ENCODE measurements at places on chromosomes 5 and 9.

DNA sequence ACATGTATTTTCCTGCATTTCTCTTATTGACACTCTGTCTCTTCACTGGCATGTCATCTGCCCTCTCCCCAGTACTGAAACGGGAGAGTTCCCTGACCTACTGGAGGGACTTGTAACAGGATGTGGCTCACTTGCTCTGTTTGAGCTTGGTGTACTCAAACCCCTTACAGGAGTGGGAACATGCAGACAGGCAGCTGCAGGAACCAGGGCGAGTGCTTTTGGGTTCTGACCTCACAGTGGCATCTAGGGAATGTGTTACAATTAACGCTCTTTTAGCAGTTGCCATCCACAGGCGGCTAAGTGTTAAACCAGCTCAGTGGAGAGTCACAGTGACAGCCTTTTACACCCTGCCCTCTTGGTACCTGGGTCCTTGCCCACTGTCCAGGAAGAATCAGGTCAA lies 300.3 kb upstream of the GRAMD2B start:
- DNase-seq = no peak

DNA sequence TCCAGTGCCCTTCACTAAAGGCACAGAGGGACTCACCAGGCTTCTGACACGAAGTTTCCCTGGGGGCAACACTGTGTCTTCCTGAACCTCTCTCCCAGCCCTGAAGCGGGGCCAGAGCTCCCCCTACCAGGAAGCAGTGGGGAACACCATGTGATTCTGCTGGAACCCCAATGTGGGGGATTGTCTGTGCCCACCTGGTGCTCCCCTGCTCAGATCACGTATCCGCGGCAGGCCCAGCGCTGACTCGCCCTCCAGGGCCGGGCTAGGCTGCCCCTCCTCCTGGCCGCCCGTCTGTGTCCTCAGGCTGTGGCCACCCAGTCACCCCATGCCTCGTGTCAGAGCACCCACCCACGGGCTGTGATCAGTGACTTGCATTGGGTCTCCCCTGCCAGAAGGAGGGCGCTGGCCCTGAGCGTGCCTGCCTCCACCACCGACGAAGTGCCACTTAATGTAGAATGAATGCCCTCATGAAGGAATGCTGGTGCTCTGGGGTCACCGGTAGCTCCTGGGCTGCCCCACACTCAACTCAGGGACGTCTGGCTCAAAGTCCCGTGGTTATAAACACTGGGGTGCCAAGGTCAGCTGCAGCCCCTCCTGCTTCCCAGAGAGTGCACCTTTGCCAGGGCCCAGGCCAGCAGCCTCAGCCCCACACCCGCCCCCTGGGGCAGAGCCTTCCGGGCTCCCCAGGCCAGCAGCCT lies 22.1 kb downstream of the SARDH start:
- DNase-seq = no peak

DNA sequence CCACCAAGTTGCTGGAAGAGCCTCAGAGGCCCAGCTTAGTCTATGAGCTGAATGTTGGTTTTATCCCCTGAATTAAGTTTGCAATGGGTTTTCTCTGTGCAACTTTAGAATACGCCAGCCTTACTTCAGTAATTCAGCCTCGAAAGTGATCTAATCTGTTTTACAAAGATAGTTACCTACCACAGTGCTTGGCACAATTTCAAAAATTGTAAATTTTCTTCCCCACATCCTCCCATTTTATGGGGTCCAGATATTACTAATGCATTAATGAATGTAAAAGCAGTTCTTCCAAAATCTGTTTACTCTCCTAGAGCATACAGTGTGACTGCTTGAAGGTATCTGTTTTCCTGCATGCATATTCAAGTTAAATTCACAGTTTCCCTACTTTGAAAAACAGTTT lies 172.6 kb downstream of the MAN2A1 start:
- no peak for DNase-seq

DNA sequence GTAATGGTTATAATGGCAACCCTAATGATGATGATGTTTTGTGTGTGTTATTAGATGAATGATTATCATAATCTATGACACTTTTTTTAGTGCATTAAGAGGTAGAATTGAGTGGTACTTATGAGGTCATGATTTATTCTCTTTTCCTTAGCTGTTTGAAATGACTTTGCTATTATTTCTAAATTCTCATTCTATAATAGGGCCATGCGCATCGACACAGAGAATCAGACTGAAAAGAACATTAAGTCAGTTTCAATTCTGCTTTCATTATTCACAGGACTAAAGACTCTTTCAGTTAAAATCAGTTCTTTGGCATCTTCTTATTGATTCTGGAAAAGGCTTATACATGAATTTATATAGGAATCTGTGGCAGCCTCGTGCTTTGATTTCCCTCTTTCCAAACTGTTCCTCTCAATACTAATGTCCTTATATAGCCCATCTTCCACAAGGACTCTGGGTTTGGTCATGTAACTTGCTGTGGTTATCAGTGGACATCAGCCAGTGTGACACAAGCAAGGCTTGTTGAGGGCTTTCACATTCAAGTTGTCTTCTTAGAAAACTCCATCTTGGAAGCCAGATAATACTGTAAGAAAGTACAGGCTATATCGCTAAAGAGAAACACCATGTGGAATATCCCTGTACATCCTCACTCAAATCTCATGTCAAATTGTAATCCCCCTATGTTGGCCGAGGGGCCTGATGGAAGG lies 140.3 kb upstream of the CHD1 start:
- no peak for DNase-seq

DNA sequence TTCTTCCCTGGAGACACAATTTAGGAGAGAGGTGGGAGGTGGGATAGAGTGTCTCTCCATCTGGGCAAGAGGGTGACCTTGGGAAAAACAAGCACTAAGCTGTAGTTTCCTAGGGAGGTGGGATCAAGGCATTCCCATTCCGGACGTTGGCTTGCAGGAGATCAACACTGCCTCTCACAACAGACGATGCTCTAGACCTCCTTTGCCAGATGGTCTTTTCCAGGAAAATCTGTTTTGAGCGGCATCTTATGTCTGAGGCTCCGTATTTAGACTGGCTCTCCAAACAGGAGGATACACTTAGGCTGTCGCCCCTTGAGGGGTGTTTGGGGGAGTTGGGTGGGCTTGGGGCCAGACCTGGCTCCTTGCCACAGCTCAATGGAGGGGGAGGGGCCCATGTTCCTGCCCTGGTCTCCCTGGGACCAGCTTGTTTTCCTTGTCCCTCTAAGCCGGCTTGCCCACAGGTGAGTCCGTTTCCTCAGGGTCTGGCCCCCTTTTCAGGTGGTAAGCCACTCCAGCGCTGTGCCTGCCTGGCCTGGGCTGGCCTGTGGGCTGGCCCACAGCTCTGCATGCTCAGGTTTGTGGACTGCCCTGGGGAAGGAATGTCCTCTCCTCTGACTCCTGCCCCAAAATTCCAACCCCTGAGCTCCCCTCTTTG lies 2.4 kb downstream of the PSD2 start:
- DNase-seq = no peak

GRCh38 chr9:83996126-83996525 lies 15.5 kb downstream of the RMI1 start:
- DNase-seq = no peak

GRCh38 chr5:141354900-141355469 lies at the start of gene PCDHGA4:
Gene PCDHGA4, plus strand, starts transcription at chr5:141355021. Its CDS starts 87 bp downstream, at chr5:141355108.
- no peak for DNase-seq

GRCh38 chr5:91245871-91246270 lies 137.2 kb downstream of the ARRDC3 start:
- DNase-seq = no peak

GRCh38 chr9:28365020-28365640 lies 791.8 kb upstream of the C9orf72 start:
- peak; percentile 44 for DNase-seq

- DNase-seq = no peak
These were observed 133.1 kb upstream of the EPB41L4A start for GRCh38 chr5:112552216-112552615.

DNA sequence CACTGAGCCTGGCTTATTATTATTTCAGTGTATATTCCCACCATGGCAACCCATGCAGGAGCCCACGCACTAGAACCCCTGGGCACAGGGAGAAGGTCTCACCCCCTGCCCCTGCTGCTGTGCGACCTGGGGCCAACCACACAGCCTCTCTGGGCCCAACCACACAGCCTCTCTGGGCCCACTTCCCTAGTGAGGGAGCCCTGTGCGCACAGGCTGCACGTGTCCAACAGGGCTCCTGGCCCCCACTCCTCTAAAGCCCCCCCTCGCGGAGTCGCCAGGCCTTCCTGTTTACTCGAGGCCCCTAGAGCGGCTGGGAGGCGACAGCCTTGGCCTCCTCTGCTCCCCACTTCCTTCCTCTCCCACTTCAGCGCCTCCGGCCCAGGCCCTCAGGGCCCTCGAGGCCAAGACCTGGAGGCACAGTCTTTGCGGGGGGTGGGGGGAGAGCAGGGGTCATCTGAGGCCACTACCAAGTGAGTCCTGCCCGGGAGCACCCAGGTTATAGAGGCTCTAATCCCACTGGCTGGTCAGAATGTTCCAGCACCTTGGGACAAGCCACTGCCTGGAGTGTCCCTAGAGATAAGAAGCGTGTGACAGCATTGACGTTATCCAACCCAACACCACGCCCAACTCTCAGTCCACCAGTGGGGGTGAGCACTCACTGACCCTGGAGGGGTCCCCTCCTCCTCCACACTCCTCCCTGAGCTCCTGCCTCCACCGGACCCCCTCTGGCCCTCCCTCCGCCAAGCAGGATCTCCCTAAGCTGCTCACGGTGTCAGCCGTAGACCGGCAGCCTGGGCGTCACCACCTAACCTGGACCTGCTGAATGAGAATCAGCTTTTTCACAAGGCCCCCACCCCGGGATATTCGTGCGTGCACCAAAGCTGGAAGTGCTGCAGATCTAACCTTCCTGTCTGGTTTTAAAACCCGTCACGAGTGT lies 7.9 kb upstream of the ENG start:
- DNase-seq = no peak

GRCh38 chr5:135511761-135512575 lies 23.8 kb downstream of the NEUROG1 start:
- DNase-seq = no peak

- no peak for DNase-seq
These were observed 52.7 kb upstream of the IFNK start for GRCh38 chr9:27471366-27471765.

DNA sequence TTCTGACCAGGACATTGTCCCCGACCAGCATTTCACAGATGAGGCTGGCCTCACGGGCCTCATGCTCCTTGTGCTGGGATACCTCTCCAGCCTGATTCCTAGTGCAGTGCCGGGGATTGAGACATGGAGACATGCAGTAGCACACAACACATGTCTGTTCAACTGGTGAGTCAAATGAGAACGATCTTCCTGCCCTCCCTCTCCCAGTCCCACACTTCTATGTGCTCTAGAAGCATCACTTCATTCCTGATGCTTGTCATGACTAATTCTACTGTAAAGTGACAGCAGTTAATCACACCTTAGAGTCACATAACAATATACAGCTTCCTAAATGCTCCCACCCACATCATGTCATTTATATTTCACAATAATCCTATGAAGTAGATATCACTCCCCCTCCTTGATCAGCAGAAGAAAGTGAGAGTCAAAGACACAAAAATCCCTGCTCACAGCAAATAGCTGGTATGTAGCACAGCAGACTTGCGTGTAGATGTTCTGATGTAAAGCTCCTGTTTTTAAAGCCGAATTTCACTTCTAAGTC lies 101.8 kb downstream of the CCDC192 start:
- DNase-seq = peak; percentile 68

DNA sequence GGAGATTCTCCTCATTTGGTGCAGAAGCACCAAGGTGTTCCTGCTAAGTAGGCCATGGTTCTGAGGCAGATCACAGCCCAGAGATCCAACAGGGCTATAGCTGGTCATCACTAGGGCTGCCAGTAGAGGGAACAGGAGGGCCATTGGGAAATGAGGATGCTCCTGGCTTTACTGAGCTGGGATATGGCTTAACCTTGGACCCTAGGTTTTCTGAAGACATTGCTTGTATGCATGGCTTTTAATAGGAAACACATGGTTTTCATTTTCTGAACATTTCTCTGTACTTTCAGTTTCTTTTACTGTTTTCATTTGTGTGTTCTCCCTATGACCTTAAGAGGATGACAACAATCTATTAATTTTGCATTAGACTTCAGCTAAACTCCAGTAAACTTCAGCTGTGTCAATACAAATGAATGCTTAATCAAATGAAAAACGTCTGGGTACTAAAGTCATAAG lies at the start of gene IFNW1:
Gene IFNW1 (minus strand): TSS at position 406 of the 456 bp plus-strand sequence. CDS start 262 bp downstream, at position 144.
- no peak for DNase-seq

GRCh38 chr9:126633881-126634558 lies 20.3 kb downstream of the LMX1B start:
- no peak for DNase-seq

Measured in foreskin keratinocyte (primary cell).